ENCODE measurements at places on chromosomes 12 and 14.

- DNase-seq = no peak
These were observed 11.0 kb downstream of the IRAK3 start for GRCh38 chr12:66199831-66200509.

DNA sequence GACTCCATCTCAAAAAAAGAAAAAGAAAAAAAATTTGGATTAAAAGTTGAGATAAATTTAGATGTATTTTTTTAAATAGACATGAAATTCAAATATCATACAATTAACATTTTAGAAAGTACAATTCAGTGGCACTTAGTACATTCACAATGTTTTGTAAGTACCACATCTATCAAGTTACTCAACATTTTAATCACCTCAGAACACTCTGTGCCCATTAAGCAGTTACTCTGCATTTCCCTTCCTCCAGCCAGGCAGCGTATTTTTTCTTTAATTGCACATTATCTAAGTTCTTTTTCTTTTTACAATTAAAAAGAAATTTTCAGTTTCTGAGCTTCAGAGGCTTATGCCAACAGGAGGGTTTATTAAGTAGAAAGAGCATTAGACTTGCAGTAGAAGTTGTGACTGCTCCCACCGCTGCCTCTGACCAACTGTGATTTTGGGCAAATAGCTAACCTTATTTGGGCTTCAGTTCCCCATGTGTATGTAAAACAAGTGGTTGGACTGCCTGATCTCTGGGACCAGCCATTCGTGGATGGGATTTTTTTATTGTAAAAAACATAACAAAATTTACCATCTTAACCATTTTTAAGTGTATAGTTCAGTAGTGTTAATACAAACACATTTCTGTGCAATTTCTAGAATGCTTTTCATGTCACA is 65.7 kb downstream of the WNK1 start:
- DNase-seq = no peak

DNA sequence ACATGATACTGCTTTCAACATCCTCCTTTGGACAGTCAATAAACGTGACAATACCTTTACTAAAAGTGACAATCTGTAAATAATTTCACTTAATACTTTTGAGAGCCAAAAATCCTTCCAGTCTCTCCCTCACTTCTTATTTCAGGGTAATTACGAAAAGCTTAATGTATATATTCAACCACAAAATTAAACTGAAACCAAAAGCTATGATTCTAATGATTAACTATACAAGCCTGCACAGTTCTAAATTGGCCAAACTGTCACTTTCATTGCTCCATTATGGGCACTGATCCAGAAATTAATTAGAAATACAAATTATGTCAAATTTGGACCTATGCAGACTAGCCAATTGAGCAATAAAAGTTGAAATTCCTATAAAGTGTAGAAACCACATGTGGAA is 696.5 kb upstream of the MIS18BP1 start:
- no peak for DNase-seq

DNA sequence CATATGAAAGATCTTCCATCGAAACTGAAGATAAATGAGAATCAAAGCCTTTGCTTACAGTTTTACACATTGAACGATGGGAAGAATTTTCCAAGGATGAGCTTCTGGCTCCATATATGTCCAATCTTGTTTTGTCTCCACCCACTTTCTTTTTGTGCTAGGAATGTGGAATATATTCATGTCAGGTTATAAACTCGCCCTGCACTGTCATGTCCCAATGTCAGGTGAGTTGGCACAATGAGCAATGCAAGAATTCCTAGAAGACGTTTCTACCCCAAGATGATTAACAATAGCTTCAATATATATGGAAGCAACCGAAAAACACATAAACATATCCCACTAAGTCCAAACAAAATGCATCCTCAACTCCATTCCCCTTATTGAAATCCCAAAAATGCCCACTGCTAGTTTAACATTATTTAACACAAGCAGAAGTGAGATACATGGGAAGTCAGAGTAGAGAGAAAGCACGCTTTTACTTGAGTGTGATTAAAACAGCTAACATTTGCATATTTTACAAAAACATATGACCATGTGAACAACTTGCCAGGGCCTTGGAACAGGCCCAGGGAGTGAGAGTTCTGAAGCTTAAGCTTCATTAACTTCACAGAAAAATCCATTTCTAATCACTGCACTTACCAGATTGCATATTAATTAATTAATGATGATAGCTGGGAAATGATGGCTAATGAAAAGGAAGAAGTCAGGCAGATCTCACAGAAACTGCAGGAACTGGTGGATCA is 233.9 kb downstream of the GXYLT1 start:
- no peak for DNase-seq

- no peak for DNase-seq
These were observed 98.6 kb downstream of the IRF2BPL start for GRCh38 chr14:76929927-76930326.

GRCh38 chr12:1130164-1130563 is 139.1 kb downstream of the ERC1 start:
- peak; percentile 46 for DNase-seq

- DNase-seq = no peak
These were observed 149.5 kb downstream of the SLC6A15 start for GRCh38 chr12:84763107-84763506.

DNA sequence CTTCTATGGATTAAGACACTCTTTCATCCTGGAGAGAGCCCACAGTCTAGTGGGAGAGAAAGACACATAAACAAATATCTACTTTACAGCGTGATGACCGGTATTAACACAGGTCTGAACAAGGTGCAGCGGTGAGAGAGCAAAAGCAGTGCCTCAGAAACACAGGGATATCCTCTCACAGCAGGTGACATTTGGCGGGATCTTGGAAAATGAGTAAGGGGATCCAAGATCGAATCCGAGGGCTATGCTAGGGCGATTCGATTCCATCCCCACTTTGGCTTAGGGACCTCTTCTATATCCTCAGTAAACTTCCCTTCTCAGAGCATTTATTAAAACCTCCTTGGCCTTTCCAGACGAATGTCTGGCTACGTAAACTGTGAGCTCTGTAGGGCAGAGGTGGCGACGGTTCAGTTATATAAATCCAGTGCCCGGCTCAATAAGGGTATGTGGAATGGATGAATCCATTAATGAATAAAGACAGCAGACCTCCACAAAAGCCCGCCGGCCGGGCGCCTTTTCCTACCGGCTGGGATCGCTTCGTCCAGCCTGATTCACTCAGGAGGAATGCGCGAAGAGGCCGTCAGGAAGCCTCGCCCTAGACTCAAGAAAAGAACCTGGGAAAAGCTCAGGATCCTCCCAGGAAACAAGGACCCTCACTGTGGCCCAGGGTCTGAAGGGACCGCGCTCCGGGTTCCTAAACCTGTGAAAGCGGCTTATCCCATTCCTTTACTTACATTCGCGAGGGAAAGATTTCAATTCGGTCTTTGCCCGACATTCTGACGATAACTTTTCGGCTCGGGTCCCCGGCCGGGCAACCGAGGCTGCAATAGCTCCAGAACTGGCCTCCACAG is 455 bp downstream of the ATP6V1D start:
- peak; percentile 78 for DNase-seq

DNA sequence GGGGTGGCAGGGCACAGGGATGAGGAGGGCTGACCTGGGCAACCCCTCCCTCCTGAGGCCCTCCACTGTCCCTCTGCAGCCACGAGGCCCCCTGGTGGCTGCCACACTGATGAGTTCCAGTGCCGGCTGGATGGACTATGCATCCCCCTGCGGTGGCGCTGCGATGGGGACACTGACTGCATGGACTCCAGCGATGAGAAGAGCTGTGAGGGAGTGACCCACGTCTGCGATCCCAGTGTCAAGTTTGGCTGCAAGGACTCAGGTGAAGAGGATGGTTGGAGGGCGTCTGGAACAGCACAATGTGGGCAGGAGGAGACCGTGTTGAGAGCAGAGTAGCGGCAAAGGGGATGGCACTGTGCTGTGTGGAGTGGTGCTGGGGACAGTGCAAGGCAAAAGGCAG is 25.7 kb upstream of the LRP1-AS start:
- DNase-seq = peak; percentile 9

GRCh38 chr12:20369305-20370013 is 1.1 kb downstream of the PDE3A start:
- peak; percentile 47 for DNase-seq

DNA sequence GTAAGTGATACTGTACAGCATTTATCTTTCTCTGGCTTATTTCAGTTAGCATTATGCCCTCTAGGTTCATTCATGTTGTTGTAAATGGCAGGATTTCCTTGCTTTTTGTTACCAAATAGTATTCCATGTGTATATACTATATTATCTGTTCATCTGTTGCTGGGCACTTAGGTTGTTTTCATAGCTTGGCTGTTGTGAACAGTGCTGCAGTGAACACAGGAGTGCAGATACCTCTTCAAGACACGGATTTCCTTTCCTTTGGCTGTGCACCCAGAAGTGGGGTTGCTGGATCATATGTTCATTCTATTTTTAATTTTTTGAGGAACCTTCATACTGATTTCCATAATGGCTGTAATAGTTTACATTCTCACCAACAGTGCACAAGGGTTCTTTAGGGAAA is 21.5 kb downstream of the EP400 start:
- no peak for DNase-seq

DNA sequence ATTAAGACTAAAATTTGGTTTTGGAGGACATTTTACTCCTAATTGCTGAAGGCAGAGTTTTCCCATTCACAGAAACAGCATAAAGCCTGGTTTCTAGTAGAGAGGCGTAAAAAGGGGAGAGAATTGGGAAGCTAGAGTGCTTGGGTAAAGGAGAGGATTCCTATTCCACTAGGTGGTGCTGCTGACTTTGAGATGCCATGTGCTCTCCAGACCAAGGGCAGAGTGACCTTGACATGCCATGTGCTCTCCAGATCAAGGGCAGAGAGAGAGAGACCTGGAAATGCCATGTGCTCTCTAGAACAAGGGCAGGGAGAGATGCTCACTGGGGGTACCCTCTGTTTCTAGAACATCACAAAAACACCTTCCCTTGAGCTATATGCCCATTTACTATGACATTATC is 176.2 kb upstream of the PDZRN4 start:
- DNase-seq = no peak

- DNase-seq = peak; percentile 35
These were observed 233.3 kb upstream of the FLRT2 start for GRCh38 chr14:85296456-85297210.

DNA sequence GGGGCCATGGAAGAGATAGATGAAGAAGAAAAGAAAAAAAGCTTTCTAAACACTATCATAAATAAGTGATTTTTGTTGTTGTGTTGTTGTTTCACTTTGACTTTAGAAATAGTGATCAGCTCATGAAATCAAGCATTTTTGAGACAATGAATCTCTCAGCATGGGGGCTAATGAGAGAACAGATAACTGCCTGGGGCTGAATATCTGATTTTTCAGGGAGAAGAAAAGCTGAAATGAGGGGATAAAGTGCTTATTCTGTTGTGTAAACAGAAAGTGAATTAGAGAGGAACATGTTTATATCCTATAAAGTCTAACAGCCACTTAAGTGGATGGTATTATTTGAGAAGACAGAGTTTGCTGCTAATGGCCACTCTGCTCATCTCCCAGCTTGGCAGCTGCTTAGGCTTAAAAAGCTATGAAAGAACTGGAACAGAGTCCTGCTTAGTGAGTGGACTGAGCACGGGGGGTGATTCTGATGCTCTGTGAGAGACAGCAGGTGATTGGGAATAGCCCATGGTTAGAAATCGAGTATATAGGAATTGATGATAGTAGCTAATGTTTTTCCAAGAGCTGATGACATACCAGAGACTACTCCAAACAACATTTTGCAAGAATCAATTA is 646.1 kb upstream of the TMEM132C start:
- DNase-seq = no peak

- peak; percentile 37 for DNase-seq
These were observed 121.9 kb upstream of the SLC38A2 start for GRCh38 chr12:46494424-46494823.

- peak; percentile 60 for DNase-seq
These were observed 1.5 kb upstream of the TM7SF3 start for GRCh38 chr12:27015730-27016076.

GRCh38 chr12:125878483-125878882 is 813.2 kb downstream of the AACS start:
- DNase-seq = no peak

DNA sequence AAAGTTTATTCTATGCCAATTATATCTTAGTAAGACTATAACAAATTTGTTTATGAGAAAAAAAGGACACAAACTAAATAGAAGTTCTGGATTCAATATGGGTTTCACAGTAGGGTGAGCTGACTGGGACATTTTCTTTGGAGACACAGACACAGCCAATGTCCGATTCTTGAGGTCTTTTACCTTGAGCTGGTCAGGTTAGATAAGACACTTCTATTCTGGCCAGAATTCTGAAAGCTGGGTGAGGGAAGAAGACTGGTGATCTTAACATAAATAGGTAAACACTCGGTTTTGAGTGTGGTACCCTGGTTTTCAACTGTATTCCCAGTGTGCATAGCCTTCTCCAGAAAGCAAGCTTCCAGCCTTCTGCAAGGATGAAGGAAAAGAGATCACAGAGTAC is 10.0 kb downstream of the ATP2B1 start:
- no peak for DNase-seq

- peak; percentile 29 for DNase-seq
These were observed 181.9 kb upstream of the ARHGAP5 start for GRCh38 chr14:31895206-31895605.

GRCh38 chr12:45634273-45634917 is 95.1 kb upstream of the ARID2 start:
- no peak for DNase-seq
